ENCODE measurements at places on chromosomes 2 and 18.

- no peak for DNase-seq
Observed at GRCh38 chr18:11993264-11993916, 12.1 kb downstream of the IMPA2 start.

DNA sequence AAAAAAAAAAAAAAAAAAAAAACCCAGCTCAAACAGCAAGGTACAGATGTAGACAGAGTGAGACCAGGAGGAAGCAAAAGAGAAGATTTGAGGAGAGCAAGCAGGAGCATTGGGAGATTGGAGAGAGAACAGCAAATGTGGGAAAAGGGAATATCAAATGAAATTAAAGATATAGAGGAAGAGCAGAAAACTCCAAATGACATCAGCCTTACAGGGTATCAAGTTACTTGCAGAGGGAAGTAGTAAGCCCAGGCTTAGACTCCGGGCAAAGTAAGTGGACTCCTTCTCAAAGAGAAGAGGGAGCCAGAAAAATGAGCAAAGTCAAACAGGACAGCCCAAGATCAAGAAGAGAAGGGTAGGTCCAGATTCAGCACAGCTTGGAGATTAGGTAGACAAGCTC lies 93.3 kb upstream of the PPP1CB start:
- no peak for DNase-seq

DNA sequence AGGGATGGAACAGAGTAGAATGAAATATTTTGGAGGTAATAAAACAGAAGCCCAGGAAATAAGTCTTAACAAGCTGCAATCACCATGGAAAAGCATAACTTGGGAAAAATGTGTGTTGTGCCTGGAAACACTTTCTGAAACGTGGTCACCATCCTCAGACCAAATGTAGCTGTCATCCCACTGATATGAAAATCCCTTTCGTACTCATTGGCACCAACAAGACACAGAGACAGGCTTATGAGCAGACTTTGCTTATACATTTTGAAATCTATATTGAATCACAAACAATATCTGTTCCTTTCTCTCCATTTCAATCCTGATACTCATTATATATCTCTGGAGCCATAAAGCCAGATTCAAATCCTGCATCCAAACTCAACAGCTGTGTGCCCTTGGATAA lies 28.7 kb downstream of the MREG start:
- no peak for DNase-seq

- no peak for DNase-seq
Observed at GRCh38 chr18:48645427-48646002, 106.7 kb downstream of the CTIF start.

All from activated naive CD4-positive, alpha-beta T cell treated with Interleukin-2 at 50 U/mL for 16 hours (primary cell).